ELR (cell line): ENCODE measurements at places on chromosomes 12 and 14.

GRCh38 chr14:51424041-51424440 is 184.0 kb downstream of the TMX1 start:
- DNase-seq: no peak

- no peak for DNase-seq
Measured at GRCh38 chr12:38662829-38663228, 242.6 kb downstream of the CPNE8 start.

GRCh38 chr14:61106271-61106958 is 125.4 kb downstream of the SLC38A6 start:
- DNase-seq: no peak

DNA sequence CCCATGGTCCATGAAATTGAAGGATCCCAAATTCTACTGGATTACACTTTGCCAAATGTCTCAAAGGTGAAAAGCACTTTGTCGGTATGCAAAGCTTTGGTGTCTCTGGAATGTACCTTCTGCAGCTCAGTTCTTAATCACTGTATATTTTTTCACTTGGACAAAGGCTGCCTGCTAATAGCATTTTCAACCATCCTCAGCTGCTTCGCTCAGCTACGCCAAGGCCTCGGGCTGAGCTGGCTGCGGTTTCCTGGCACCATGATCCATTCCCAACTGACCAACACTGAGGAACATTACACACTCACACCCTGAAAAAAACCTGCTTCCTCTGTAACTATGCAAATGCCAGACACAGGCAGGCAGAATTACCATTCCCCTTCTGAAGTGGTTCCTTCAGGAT is 335.2 kb downstream of the DPF3 start:
- DNase-seq: peak; percentile 90

DNA sequence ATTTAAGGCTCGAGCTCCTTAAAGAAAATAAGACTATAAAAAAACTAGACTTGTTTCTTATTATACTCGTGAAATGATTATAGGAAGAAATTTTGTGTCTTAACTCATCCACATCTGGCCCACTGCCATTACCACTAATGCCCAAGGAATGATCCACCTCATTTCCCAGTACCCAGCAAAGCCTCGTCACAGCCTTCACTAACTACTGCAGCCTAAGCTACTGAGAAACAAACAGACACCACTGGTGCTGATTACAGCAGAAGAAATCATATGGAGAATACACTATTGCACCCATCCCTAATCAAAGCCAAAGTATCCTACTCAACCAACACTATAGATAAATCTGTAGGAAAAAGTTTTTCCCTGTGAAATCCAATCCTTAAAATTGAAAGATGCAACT is 205.3 kb upstream of the NAV3 start:
- DNase-seq: peak; percentile 83

DNA sequence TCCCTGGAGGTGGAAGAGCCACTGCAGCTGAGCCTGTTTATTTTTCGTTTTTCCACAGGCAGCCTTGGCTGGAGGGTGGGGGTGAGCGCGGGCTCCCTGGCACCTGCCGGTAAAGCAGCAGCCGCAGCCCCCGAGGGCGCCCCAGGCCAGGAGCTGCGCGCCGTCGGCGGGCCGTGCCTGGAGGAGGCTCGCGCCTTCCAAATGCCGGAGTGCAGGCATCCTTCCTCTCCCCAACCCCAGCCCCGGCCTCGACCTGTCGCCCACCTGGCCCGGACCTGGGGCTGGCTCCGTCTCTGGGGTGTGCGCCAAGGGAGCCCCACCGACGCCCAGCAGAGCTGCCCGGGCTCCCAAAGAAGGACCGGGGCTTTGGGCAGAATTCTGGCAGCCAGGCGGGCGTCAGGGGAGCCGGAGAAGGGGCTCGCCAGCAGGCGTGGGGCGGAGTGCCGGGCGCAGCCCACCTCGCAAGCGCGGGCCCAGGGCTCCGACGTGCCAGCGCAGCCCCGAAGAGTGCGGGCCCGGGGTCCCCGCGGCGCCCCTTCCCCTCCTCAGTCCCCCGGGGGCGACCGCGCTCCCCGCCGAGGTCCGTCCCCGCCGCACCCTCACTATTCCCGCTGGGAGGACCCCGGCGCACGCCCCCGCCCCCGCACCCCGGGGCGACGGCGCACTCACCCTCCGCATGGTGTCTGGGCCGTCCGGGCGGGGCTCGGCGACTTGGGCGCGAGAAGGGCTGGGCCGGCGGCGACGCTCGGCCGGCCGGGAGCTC is 130.3 kb downstream of the NDUFA12 start:
- peak; percentile 35 for DNase-seq

GRCh38 chr12:118259079-118259478 is 113.6 kb downstream of the TAOK3 start:
- peak; percentile 28 for DNase-seq

- DNase-seq: no peak
Measured at GRCh38 chr14:61656341-61656740, 39.0 kb upstream of the HIF1A start.

DNA sequence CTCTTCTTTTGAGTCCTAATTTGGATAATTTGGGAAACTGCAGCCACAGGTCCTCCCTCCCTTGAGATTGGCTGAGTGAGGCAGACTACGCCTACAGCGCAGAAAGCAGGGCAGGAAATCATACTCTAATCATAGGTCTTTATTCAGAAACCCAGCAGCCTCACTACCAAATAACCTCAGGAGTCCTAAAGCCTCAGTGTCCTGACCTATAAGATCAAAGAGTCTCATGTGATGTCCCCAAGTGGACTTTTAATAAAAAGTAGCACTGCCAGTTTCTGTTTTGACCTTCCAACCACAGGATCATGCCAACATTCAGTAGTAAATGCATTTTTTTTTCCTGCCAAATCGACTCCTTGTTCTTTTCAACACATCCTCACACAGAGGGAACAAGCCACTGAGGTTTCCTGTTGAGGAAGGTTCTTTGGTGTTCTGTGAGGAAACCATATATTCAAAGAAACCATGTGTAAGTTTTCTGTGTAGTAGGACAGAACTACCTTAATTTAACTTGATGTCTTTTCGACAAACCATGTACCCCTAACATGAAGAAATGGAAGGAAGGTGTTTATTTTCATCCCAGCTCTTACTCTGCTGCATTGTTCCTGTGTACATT is 72.2 kb downstream of the VCPKMT start:
- DNase-seq: no peak

- peak; percentile 80 for DNase-seq
Measured at GRCh38 chr12:52156311-52156710, 35.5 kb downstream of the KRT80 start.

DNA sequence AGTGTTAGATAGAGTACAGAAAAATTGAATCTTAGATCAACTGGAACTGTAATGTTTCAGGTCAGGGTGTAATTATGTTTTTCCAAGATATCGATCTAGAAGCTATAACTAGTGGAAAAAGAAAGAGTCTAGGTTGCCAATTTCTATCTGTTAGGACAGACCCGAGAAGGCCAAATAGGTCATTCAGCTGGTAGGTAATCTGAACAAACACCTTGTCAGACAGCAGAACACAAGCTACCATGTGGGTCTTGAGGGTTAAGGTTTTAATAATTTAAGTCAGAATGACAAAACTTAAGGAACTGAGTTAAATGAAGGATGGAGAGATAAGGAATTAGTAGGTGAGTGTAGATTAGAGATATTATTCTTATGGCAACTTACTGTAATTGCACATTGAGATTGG is 44.9 kb upstream of the KCNMB4 start:
- DNase-seq: no peak

DNA sequence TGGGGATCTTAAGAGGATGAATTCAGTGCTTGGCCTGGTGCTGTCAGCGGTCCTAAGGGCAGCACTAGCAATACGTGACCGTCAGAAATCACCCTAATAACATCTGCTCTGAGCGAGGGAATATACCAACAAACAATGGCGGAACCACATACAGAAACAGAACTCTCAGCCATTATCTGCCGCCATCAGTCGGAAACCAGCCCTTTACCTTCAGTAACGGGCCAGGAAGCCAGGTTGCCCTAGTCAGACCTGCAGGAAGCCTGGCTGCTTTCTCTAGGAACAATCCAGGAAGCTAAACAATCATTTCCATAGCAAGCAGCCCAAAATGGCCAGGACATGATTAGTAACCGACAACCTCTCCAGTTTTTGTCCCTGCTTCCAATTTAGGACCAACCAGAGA is 5.6 kb downstream of the CDCA4 start:
- DNase-seq: no peak

- no peak for DNase-seq
Measured at GRCh38 chr12:25970916-25971653, 12.6 kb downstream of the RASSF8 start.

DNA sequence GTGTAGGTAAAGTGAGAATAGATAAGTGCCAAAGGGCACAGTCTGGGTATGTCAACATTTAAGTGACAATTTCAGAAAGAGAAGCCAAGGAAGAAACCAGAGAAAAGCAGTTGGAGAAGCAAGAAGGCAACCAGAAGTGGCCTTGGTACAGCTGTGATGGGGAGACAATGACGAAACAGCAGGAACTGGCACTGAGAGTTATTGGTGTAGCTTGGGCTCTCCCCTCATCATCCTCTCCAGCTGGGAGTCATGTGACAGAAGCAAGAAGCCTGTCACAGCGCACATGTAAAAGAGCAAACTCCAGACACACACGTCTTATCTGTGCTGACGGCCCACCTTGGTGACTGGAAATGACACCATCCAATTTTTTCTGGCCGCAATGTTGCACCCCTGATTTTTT is 203.3 kb upstream of the NUDT4 start:
- no peak for DNase-seq
